Activated CD4-positive, CD25-positive, alpha-beta regulatory T cell treated with anti-CD3 and anti-CD28 coated beads, Interleukin-2, amount 50 U/mL, for 16 hours (primary cell): ENCODE measurements at places on chromosomes 12 and 14.

GRCh38 chr14:76701981-76702380 is 59.3 kb upstream of the VASH1 start:
- no peak for DNase-seq

DNA sequence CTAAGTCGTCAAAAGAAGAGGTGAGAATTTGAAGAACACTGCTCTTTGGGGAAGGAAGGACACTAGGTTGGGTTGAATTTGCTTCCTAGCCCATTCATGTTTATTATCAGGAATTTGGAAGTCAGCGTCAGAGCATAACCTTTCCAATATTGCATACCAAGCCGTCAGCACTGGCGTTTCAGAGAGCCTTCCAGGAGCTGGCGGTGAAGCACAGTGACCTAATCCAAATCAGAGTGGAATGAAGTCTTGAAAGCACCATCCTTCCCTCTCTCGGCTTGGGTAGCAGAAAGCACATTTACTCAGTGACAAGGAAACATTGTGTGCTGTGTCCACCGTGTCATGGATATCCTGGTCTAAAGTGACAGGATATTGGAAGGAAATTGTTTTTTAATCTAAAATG is 240.3 kb upstream of the PELI2 start:
- no peak for DNase-seq

DNA sequence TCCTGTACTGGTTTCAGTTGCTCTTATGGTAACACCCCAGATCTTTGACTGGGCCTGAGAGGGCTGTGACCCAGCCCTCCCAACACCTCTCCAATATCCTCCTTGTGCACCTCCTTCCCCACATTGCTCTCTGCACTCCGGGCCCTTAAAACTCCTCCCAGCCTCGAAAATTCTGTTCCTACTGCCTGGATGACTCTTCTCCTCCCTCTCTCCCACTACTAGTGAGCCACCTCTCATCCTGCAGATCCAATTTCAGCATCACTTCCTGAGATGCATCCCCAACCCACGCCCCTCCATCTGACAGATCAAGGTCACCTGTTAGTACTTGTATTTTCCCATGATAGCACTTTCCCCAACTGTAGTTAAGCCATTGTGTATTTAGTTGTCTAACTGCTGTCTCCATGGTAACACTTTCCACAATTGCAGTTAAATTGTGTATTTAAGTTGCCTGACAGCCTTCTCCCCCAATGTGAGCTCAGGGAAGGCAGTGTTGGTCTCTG is 11.5 kb upstream of the NT5DC3 start:
- no peak for DNase-seq

- no peak for DNase-seq
Observed at GRCh38 chr14:92160619-92161018, 38.9 kb downstream of the CPSF2 start.

GRCh38 chr12:71128191-71128788 is 29.5 kb downstream of the TSPAN8 start:
- no peak for DNase-seq

- DNase-seq, result no peak
Observed at GRCh38 chr14:86084097-86084496, 554.2 kb downstream of the FLRT2 start.

DNA sequence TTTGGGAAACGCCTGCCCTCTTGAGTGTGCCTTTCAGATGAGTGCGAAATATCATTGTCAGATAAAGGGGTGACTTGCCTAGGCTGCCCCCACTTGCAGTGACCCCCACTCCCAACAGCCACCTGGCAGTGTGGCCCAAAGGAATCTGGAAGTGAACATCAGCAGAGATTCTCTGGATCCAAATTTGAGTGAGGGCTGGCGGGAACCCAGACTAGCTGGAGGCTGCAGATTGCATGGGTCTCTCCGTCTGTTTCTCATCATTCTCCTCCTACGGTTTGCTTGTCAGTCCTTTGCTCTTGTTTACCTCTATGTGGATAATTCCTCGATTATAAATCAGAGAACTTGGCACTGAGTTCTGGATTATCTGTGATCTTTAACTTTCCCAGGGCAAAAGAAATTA is 280.8 kb downstream of the ZFP36L1 start:
- no peak for DNase-seq

- DNase-seq, result no peak
Observed at GRCh38 chr12:109655578-109655977, 58.0 kb upstream of the FAM222A start.

- no peak for DNase-seq
Observed at GRCh38 chr12:92226961-92227360, 81.3 kb upstream of the BTG1 start.

GRCh38 chr12:49305762-49306510 is 11.0 kb downstream of the PRPH start:
- DNase-seq, result no peak

- DNase-seq, result no peak
Observed at GRCh38 chr12:643475-644302, 19.6 kb downstream of the NINJ2 start.

DNA sequence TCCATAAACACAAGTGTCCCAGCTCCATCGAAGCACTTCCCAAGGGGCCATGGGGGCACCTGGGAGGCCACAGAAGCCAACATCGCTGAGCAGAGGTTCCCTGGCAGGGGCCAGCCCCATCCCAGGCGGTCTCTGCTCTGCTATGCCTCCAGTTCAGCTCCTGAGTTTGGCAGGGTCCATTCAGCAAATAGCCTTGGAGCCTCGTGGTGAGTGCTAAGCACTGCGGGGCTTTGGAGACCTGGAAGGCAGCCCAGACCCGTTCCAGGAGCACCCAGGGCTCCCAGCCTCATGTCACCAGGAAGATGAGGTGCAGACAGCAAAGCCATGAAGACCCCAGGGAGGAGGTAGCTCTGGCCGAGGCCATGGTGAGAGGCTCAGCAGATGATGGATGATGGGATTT is 109.5 kb downstream of the LGMN start:
- no peak for DNase-seq

DNA sequence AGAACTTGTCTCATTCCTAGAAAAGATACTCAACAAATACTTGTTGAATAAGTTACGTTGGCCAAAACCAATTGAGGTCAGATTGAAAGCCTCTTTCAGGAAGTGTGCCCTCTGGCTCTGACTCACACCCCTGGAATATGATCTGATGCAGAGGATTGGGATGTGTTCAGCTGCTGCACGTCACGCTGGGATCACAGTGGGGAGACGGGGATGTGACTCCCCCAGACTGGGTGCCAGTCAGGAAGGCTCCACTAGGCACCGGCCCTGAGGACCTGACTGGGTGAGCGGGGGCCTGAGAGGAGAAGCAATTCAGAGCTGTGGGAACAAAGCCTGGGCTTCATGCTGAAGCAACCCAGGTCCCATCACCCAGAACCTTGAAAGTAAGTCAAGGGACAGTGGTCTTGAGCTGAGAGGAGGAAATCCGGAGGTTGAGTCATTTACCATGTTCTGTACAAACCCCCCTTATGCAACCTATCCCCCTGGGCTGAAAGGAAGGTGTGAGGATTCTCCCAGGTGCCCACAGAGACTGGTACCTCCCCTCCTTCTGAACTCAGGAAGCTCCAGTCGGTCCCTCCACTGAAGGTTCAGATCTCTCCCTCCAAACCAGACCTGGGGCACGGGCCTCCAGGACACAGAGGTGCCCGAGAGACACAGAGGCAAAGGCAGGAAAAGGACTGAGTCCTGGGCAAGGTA is 3.9 kb downstream of the CEBPE start:
- no peak for DNase-seq

- no peak for DNase-seq
Observed at GRCh38 chr14:42011221-42011620, 404.5 kb downstream of the LRFN5 start.

DNA sequence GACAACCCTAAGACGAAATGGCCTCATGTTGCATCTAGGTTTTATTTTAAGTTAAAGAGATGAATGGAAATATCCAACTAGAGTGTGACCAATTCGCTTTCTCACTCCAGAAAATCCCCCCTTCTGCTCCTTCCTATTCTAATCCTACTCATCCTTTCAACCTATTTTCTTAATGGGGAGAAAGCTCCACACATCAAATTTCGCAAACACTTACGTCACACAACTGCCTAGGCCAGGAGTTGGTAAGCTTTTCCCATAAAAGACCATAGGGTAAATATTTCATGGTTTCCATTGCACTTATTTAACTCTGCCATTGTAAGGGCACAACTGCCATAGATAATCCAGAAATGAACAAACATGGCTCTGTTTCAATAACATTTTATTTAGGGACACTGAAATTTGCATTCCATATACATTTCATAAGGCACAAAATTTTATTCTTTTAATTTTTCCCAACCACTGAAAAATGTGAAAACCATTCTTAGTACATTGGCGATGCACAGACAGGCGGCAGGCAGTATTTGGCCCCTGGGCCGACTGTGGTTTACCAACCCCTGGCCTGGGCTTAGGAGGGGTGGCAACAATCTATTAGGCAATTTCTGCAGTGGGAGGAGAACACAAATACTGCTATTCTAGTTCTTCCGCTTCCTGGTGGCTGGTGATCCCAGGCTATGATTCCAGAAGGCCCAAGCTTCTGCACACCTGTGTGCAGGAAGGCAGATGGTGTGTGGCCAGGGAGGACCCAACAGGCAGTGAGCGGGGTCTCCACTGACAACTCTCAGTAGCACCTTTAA is 67.2 kb upstream of the FOXN3 start:
- no peak for DNase-seq

DNA sequence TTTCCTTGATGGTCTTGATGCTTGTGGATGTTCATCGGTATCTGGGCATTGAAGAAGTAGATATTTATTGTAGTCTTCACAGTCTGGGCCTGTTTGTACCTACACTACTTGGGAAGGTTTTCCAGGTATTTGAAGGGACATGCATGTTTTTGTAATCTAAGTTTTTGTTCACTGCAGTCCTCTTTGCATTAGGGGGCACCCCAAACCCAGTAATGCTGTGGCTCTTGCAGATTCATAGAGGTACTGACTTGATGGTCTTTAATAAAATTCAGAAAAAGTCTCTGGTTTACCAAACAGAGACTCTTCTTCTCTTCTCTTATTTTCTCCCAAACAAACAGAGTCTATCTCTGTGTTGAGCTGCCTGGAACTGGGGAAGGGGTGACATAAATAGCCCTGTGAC is 150.9 kb upstream of the SLC16A7 start:
- DNase-seq, result no peak
